SJSA1 (cell line): ENCODE measurements at places on chromosomes 2 and 18. TPM values are rescaled to one million over a fixed set of nuclear protein-coding genes. Genes with fewer than 3 reads are reported as not detected.

Gene SIX3
- not detected in 2 replicates for total RNA-seq

Gene LONRF2
- 0.81 TPM in 1 of 2 replicates, not detected in the other for total RNA-seq

Gene WIPF1
- 20.8 and 28.3 TPM in 2 replicates for total RNA-seq

Gene MREG
- 0.22 and 1.9 TPM in 2 replicates for total RNA-seq

Gene PLB1
- total RNA-seq = 4.5 and 4.6 TPM in 2 replicates

Gene TUBA3D
- not detected in 2 replicates for total RNA-seq

Gene DSC2
- 1.3 and 1.6 TPM in 2 replicates for total RNA-seq

Gene CHRNA1
- 0.16 TPM in 1 of 2 replicates, not detected in the other for total RNA-seq

Gene NOP58
- 102 and 173 TPM in 2 replicates for total RNA-seq

Gene EPHA4
- total RNA-seq = 1.3 and 2.7 TPM in 2 replicates

Gene FABP1
- total RNA-seq = not detected in 2 replicates

Gene GPAT2
- total RNA-seq = not detected in 2 replicates

GRCh38 chr2:96374211-96374951, 38.8 kb downstream of the NCAPH start:
- no peak for DNase-seq

GRCh38 chr2:70718736-70719135, 49.3 kb downstream of the ADD2 start:
- no peak for DNase-seq

- DNase-seq = no peak
These were observed 287.5 kb downstream of the OSR1 start for GRCh38 chr2:19070886-19071285.

GRCh38 chr2:72084584-72084976, 63.1 kb downstream of the CYP26B1 start:
- DNase-seq = no peak

DNA sequence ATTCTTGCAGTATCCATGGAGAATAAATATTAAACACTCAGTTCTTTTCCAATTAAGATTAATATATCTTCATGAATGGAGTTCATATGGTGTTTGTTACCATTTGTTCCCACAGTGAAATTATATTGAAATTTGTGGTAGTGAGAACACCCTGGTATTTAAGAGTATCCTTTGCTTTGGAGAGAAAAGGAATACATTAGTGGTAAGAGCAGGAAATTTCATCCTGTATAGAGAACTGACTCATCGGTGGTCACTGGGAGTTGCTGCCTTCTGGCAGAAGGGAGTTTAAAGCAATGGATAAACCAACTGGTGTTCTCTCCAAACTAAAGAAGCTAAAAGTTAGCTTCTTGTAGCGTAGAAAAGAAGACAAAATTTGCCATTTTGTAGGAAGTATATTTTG, 107.3 kb downstream of the MYO1B start:
- DNase-seq = peak; percentile 63

DNA sequence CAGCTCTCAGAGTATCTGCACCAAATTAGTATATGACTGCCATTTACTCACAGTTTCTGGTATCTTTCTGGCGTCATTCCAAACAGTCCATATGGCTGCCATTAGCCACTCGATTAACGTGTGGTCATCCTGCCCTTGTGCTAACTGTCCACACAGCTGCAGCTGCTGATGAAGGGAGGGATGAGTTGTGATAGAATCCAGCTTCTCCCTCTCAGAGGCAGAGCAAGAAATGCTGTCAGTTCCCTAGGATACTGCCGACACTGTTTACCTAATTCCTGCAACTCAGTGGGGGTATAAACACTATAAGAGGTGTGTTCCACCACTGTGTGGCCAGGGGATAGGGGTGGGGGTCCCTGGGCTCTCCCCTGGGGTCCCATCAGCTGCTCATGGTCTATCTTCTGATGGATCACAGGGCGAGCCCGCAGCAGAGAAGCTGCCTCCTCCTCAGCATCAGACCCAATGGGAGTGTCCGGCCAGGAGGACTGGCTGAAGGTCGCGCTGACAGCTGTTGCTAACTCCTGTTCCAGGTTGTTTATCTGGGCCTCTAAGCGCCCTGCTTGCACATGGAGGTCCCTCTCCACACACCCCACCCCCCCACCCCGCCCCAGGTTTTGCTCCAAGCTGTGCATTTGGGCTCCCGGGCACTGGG, 17.3 kb upstream of the KLHL23 start:
- DNase-seq = no peak

GRCh38 chr18:55106906-55107305, 147.6 kb upstream of the CCDC68 start:
- DNase-seq = no peak

GRCh38 chr2:3449086-3449485, 69.6 kb downstream of the TRAPPC12 start:
- DNase-seq = no peak

DNA sequence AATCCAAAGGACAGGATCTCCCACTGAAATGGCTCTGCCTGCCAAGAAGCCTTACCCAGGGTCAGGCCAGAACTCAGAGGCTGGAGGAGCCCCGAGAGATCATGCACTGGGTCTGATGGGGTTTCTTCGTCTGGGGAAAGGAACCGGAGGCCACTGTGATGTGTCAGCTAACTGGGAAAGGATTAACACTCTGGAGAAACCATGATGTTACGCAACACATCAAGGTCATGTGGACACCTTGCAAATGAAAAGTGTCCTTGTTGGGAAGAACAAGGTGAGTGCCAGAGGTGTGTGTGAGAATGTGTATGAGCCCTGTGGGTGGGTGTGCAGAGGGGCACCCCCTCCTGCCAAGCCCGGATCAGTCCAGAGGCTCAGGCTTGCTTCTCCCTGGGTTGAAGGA, 86.9 kb downstream of the CRACDL start:
- DNase-seq = no peak

GRCh38 chr2:231685349-231686191, 22.8 kb upstream of the PTMA start:
- DNase-seq = no peak

DNA sequence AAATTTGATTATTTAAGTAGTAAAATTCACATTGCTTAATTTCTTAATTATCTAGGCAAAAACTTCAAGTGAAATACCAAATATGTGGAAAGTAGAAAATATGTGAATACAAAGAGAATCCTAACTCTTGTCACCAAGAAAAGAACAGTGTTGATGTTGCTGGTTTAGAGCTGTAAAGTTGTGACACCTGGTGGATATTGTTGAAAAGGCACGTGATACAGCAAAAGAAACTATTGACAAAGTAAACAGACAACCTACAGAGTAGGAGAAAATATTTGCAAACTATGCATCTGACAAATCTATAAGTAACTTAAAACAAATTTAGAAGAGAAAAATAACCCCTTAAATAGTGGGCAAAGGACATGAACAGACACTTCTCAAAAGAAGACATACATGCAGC, 25.6 kb upstream of the ZC3H15 start:
- DNase-seq = no peak

GRCh38 chr2:8575834-8576423, 105.9 kb upstream of the ID2 start:
- DNase-seq = no peak

DNA sequence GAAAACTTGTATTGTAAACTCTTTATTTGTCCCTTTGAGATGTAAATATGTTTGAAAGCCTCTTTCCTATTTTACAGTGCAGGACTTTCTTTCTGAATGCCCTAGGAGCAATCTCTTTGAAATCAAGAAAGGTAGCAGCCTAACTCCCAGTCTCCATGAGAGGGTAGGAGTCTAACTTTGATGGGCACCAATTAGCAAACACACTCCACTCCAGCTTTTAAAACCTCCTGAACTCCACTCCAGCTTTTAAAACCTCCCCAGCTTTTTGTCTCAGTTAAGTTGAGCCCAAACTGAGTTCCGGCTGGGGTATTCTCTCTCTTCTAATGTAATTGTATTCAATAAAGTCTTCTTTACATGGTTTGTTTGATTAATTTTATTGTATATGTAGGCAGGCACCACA, 493.7 kb upstream of the CDH7 start:
- DNase-seq = no peak

DNA sequence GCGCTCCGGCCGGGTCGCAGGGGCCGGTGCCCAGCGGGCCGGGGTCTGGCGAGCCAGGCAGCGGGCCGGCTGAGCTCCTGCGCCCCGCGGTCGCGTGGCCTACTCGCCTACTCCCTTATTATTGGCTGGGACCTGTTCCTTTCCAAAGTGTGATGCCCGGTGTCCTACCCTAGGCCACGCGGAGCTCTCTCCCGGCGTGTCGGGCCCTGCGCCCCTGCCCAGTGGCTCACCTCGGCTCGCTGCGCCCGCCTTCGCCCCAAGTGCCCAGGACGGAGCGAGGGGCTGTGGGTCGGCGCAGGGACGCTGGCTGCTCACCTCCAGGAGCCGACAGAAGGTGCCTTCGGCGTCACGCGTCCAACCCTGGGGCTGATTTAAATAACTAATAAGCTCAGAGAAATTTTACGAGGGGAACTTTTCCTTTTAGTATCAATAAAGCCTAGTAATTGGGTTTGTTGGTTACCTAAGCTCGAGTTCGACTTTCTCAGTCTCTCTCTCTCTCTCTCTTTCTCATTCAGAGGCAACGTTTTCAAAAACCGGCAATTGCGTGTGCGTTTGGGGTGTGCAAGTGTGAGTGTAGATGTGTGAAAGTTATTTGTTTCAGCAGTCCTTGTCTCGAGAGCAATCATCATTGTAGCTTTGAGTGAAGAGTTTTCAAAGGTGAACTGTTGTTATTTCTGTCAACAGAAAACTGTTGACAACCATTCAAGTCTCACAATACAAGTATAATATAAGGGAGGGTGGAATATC, 7.0 kb upstream of the SATB2 start:
- no peak for DNase-seq

DNA sequence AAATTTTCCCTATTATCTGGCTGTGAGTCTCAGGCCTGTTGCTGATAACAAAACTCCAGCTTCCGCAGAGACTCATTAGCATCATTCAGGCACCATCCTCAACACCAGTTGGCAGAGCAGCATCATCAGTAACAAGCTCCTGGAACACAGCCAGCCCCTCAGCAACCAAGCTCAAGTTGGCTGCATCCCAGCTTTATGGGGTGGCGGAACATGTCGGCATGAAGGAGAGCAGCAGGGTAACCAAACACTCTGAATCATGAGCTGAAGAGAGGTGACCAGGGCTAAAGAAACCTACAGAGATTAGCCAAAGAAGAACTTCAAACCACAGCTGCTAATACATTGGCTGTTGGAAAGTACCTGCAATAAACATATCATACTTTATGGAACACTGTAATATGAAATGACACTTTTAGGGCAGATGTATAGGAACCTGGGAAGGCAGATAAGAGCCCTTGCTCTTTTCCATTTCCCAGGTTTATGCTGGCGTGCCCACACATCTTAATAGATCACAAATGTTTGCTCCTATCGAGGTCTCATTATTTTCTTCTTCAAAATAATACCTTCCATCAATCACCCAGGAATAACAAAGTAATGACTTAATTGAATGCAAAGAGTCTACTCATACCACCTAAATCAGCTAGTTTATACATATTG, 63.8 kb downstream of the PDE11A start:
- no peak for DNase-seq

DNA sequence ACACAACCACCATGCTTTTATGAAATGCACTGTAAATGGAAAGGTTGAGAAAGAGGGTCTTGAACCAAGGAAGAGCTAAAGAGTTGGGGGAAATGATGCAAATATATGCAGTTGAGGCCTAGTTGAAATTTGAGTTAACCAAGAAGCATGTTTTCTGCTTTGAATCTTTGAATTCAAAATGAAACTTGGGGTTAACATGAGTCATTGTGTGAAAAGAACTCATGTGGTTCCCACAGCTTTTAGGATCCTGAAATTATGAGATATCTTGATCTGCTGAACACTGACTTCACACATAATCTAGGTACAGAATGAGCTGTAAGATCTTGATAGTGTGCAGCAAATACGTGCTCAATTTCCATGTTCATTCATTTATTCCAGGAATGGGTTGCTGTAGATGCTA, 422.9 kb upstream of the TRIB2 start:
- no peak for DNase-seq

- no peak for DNase-seq
These were observed 46.6 kb downstream of the LCT start for GRCh38 chr2:135790423-135790822.

DNA sequence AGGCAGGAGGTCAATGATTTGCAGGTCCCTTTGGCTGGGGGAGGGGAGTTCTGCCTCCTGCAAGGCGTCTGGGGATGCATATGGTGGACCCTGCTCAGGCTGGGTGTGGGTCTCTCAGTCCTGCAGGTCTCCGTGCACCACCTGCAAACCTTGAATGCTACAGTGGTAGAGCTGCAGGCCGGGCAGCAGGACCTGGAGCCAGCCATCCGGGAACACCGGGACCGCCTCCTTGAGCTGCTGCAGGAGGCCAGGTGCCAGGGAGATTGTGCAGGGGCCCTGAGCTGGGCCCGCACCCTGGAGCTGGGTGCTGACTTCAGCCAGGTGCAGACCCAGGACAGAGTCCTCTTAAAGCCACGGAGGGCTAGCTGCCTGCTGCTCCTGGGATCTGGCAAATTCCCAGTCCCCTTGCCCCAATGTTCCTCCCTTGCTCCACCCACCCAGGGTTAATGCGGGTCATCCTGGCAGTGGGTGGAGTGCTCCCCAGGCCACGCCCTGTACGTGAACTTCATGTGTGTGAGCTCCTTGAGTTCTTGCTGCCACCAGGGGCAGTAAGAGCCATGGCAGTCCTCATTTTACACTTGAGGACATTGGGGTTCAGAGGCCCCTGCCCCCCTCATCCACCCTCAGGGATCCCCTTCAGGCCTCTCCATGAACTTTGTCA, 3.1 kb downstream of the PROM2 start:
- DNase-seq = no peak

DNA sequence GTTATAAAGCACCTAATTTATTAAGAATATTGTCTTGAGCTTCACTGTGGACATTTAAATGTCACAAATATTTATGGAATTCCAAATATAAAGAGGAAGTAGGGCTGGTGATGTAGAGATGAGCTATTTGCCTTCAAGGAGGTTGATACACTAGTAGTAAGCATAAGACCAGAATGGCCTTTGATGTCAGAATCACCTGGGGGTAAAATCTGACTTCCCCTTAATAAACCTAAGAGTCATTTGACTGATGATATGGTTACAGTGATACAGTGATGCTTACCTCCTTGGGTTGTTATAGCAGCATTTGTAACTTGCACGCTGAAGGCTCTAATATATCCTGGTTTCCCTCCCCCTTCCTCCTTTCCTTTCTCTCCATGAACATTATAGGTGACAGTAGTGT, 143.7 kb downstream of the CERS6 start:
- no peak for DNase-seq

DNA sequence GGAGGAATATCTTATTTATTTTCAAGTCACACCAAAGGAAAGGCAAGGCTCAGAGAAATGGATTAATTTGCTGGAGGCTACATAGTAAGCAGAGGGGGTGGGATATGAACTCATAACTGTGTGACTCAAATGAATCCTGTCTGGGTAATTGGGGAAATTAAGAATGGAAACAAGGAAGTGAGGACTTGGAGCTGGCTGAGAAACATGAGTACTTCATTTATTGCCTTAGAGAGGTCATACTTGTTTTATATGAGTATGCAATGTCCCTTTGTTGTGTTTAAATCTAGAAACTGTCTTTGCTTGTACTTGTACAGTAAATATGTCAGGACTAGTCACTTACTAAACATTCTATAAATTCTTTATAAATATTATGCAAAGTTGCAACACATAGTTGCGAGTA, 2166.7 kb upstream of the PIK3C3 start:
- DNase-seq = no peak

- DNase-seq = no peak
These were observed 78.3 kb upstream of the MAP4K4 start for GRCh38 chr2:101619191-101619591.

- no peak for DNase-seq
These were observed 8.3 kb downstream of the SATB2 start for GRCh38 chr2:199449455-199449854.
